ENCODE measurements at places on chromosomes 6 and 20. TPM values are rescaled to one million over a fixed set of nuclear protein-coding genes. Genes with fewer than 3 reads are reported as not detected.

DNA sequence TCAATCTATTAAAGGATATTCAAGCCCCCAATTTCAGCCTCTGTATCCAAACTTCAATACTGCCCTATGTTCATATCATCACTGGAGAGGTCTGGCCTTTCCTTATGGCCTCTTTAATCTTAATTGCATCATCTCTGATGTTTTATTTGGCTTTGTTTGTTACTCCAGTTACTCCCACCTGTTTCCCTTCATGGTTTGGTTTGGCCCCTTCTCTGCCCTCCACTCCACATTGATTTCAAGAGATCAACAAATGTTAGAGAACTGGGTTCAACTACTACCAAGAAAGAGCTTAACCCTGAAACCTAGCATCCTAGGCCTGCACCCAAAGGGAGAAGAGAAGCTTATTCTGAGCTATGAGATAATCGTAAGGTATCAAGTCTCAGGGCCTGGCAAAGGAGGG, 221.6 kb downstream of the LAMA2 start:
- H3K27me3 ChIP-seq, result no peaks in the 10 kb centered on the region
- no peak overlapping the region for H3K27ac ChIP-seq
- no peak for DNase-seq
- no peaks in the 10 kb centered on the region for H3K4me1 ChIP-seq
- no peak overlapping the region for H3K4me3 ChIP-seq

DNA sequence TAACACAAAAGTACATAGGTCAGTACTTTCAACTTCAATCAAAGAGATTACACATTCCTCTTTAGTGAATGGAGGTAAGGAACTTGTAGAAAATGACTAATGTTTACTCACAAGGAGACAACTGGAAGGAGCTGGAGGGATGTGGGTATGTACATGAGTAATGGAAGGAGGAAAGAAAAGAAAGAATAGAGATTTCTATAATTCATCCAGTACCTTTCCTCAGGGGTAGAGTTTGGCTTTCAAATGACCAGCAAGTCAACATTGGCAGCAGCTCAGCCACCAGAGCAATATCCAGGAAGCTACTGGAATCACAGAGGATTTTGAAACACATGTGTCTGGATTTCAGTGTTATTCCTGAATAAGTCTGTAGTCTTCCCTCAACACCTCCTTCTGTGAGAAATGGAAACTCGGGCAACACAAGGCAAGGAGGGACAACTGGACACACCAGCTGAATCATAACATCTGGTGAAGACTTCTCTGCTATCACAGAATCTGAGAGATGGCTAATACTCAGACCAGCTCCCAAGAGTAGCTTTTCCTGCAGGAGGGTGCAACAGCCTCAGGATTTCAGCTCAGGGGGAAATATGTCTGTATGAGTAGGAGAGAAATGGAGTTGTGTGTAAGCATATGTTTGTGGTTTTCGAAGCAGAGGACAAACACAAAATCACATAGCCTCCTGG, 98.8 kb downstream of the HAO1 start:
- no peaks in the 10 kb centered on the region for H3K27me3 ChIP-seq
- DNase-seq, result no peak
- no peaks in the 10 kb centered on the region for H3K4me1 ChIP-seq
- H3K4me3 ChIP-seq, result no peak overlapping the region
- H3K27ac ChIP-seq, result no peak overlapping the region
- no peaks in the 10 kb centered on the region for H3K36me3 ChIP-seq

GRCh38 chr6:154653853-154654252, 79.4 kb upstream of the SCAF8 start:
- H3K4me1 ChIP-seq, result no peaks in the 10 kb centered on the region
- H3K36me3 ChIP-seq, result no peaks in the 10 kb centered on the region
- H3K4me3 ChIP-seq, result no peak overlapping the region
- H3K27me3 ChIP-seq, result no peaks in the 10 kb centered on the region
- no peak overlapping the region for H3K27ac ChIP-seq

- no peaks in the 10 kb centered on the region for H3K27me3 ChIP-seq
- DNase-seq, result peak; percentile 9
- H3K27ac ChIP-seq, result no peak overlapping the region
- no peaks in the 10 kb centered on the region for H3K4me1 ChIP-seq
- no peaks in the 10 kb centered on the region for H3K36me3 ChIP-seq
- H3K4me3 ChIP-seq, result no peak overlapping the region
These were observed 147.2 kb downstream of the SYCP2 start for GRCh38 chr20:59785986-59786795.

- 0 out of 2 replicates have a peak, but pooled peaks cover 7% of the 10 kb centered on the region for H3K36me3 ChIP-seq
- no peaks in the 10 kb centered on the region for H3K27me3 ChIP-seq
- H3K4me3 ChIP-seq, result no peak overlapping the region
- DNase-seq, result no peak
- no peak overlapping the region for H3K27ac ChIP-seq
- H3K4me1 ChIP-seq, result no peaks in the 10 kb centered on the region
These were observed 42.2 kb downstream of the SUN5 start for GRCh38 chr20:32962053-32962452.

DNA sequence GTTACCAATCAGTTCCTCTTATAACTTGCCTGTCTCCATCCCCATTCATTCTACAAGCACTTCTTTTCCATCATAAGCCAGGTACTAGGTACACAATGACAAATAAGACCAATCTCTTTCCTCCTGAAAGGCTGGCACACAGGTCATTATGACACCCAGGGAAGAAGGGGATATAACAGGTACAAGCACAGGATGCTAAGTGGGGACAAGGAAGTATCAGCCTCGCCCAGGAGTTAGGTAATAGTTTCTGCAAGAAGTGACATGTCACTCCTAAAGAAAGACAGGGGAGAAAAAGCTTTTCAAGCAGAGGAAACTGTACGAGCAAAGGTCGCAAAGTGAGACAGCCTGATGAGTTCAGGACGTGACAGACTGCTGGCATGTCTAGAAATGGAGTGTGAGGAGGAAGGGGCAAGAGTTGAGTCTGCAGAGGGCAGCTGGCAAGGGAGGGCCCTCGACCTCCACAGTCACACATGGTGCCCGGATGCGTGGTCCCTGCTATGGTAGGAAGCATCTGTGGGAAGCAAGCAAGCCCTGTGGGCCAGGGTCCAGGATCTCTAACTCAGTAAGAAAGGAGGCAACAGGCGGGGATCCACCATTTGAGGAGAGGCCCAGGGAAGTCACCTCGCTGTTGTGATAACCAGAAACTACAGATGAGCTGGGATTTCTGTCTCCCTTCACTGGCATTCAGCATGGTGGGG, 40.4 kb downstream of the GPLD1 start:
- no peaks in the 10 kb centered on the region for H3K27me3 ChIP-seq
- H3K4me3 ChIP-seq, result no peak overlapping the region
- H3K27ac ChIP-seq, result no peak overlapping the region
- 0 out of 2 replicates have a peak, but pooled peaks cover 7% of the 10 kb centered on the region for H3K4me1 ChIP-seq

DNA sequence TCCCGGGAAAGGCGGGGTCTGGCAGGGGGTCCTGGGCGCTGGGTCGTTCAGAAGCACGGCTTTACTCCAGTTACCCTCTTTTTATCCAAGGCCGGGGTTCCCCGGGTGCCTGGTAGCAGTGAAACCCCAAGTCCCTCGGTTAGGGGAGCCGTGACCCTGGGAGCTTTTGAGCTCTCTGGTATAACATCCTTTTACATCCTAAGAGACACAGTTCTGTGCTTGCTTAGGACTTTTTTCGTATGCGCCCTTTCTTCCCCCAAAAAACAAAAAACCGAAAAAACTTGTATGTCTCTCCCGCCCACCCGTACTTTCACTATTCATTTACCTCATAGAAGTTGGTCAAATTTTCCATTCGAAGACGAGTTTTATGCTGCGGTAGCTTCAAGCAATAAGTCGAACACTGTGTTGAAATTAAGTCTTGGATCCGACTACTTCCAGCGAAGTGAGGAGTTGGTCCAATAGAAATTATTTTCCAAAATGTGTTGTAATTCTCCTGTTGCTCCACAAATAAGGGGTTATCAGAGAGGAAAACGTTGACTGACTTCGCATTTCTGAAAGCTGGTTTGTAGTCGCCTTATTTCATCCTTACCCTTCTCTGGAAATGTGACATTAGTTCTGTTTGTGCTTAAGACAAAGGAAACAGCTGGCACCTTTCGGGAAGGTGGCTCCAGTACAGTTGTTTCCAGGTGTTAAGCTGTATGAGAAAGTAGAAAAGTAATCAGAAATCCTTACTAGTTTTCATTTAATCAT, 816 bp upstream of the MAN1A1 start:
- no peak overlapping the region for H3K27ac ChIP-seq
- H3K4me3 ChIP-seq, result peak overlapping the region; percentile 56
- peaks cover 4% of the 10 kb centered on the region for H3K27me3 ChIP-seq
- DNase-seq, result no peak
- no peaks in the 10 kb centered on the region for H3K36me3 ChIP-seq
- H3K4me1 ChIP-seq, result peaks cover 7% of the 10 kb centered on the region

Gene PKIB
- 46.5 TPM for total RNA-seq

Gene ZFP64
- 29.0 TPM for total RNA-seq

Gene LINC00237
- total RNA-seq, result 0.90 TPM

Gene ERVFRD-1
- total RNA-seq, result not detected
